ENCODE measurements at places on chromosomes 5 and 9.

- DNase-seq, result no peak
These were observed 56.3 kb upstream of the EXOC3 start for GRCh38 chr5:386432-387341.

- DNase-seq, result no peak
These were observed 73.3 kb downstream of the NTNG2 start for GRCh38 chr9:132235125-132235524.

DNA sequence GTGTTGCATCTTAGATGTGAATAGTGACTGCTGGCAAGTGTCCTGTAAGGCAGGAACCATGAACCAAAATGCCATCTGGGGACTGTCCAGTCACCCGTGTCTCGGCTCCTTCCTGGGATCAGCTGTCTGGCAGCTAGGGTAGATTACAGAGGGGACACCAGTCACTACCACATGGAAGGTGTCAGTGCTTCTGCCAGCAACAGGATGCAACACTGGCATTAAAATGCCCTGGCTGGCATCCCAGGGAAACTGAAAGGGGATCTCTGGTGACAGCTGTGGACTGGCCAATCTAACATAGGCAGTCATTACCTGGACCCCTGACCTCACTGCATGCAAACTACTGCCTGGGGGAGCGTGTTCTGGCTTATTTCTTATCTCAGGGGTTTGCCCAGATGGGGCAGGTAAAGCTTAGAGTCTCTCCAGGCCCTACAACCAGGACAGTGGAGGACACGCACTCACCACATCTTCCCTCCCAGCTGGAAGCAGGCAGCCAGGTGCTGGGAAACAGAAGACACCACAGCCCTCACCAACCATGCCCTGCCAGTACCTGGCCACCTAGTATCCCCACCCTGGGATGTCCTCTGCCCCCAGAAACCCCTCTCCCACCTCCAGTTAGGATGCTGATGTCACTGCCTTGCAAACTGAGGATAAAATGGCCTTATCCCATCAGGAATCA, 83.8 kb downstream of the SEMA4D start:
- DNase-seq, result no peak

DNA sequence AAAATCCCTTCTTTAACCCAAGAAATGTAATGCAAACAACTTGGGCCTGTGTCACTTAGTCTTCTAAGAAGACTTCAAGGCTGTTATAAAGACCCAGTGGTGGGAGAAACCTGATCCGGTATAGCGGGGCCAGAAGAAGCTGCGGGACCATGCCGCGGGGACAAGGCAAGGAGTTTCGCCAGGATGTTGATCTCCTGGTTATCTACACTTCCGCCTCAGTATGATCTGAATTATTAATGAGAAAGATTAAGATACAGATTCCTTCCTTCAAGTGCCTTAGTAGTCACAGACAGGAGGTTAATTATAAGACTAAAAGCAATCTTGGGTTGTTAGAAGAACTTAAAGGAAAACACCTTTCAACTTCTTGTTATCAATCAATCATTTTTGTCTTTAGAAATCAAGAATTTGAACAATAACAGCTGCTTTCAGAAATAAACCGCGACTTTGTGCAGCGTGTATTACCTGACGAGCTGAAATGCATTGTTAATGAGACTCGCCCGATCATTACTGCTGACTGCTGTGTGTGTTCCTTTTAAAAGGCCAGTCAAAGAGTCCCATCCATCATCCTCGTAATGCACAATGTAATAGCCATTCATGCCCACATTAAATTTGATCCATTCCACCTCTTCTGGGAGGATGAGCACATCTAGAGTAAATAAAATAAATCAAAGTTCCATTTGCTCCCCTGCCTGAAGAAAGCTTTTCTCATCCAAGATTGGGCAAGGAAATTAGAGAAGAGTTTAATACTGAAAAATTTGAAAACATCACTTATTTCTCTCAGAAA, 22.2 kb downstream of the ERAP1 start:
- no peak for DNase-seq

DNA sequence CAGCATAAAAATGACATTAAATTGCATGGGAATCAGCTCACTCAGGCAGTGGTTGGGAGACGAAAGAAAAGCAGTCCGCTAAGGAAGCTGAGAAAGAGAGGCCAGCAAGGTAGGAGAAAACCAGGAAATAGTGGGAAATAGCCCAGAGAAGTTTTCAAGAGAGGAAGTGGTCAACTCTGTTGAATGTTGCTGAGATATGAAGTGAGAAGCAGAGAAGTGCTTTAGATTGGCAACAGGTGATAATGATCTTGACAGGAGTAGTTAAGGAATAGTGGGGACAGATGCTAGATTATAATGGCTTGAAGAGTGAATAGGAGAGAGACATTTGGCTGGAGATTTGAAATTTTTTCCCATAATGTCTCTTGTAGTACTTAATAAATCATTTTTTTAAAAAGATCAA, 30.8 kb downstream of the CNTRL start:
- DNase-seq, result no peak

GRCh38 chr5:96483878-96484277, 50.8 kb upstream of the PCSK1 start:
- no peak for DNase-seq

- no peak for DNase-seq
These were observed 66.5 kb downstream of the PRDM6 start for GRCh38 chr5:123155446-123155960.

DNA sequence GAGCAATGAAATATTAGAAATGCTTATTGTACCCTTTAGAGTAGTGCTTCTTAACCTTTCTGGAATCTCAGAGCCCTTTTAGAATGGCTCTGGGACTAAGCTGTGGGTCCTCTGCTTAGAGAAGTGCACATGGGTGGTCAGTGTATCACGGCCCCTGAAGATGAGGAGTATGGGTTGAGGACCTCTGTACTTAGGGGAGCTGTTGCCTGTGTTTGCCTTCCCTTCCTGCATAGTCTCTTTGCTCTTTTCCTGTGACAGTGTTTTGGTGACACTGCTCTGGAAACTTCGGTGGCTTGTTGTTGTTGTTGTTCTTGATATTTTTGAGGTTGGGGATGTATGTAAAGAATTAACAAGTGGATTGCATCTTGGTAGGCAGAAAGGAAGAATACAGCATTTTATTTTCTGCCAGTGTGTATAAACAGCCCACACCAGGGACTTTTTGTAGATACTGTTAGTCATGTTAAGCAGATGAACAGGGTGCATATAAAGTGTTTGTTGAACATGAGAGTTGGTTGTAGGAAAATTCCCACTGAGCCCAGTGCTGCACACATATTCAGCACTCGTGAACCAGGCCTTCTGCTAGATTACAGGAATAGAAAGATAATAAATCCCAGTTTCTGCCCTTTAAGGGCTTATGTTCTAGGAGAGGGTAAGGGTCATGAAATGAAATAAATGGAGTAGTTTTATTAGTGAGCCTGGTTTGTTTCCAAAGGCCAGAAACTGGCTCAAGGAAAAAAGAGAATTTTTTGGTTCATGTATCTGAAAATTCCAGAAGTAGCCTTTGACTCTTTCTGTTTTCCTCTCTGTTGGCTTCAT, 199.7 kb downstream of the ARHGAP26 start:
- no peak for DNase-seq

DNA sequence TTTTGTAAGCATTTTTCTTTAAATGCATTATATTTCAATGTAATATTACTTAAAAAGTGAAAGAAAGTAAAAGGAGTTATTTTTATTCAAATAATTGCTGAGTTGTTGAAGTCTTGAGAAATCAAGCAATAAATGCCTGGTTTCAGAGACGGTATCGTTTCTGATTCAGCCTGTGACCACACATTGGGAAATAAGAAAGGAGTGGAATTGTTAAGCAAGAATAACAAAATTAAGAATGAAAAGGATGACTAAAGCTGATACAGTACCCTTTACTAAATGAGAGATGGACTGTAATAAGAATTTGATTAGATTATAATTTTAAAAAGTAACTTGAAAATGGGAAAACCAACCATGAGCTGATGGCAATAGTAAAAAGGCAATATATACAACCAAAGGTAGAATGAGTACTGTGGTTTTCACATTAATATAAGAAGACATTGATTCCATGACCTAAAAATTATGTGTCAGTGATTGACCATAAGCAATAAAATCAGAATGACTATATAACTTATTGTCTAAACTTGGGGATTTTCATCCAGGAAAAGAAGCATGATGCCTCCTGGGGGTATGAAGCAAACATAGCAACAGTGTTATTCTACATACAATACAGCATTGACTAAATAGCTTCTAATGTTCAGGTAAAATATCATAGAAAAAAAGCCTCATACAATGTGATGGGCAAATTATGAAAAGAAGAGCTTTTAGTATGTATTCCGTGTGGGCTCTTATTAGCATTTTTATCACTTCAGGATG, 101.9 kb upstream of the PRDM9 start:
- DNase-seq, result no peak

DNA sequence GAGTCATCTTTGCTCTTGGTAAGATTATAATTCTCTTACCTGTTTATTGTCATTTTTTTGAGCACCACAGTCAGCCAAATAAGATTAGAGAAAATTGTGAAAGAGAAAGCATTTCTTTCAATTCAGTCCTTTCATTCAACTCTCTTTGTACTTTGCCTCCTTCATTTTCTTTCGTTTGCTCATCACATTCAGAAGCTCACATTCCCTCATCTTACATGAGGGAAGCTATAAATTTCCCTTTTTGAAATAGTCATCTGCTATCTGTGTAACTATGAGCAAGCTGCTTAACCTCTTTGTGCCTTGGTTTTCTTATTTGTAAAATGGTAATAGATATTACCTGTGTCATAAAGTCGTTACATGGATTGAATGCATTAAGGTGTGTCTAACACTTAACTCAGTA, 41.4 kb downstream of the PAM start:
- DNase-seq, result no peak

DNA sequence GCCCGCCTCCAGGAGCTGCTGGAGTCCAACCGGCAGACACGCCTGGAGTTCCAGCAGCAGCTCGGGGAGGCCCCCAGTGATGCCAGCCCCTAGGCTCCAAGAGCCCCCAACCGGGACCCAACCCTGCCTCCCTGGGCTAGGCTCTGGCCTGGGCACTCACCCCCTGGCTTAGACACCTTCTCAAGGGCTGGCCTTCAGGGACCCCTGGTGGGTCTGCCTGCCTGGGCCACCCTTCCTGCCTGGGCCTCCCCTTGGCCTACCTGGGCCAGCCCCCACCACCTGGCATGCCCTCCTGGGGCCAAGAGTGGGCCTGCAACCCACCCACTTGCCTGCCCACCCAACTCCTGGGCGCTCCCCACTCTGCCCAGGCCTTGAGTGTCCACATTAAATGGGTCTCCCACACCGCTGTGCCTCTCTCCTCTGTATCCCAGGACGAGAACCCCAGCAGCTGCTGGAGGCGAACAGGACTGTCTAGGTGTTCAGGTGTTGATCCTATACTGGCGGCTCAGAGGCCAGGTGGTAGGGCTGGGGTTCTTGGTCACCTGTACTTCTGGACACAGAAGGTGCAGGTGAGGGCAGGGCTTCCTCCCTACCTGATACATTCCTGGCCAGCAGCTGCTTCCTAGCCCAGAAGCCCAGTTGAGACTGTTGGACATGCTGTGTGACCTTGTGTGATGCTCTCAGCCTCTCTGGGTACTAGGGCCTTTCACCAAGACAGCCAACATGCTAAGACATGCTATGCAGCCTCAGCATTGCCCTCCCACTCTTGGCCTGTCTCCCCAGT, 3.6 kb downstream of the BBLN start:
- no peak for DNase-seq

DNA sequence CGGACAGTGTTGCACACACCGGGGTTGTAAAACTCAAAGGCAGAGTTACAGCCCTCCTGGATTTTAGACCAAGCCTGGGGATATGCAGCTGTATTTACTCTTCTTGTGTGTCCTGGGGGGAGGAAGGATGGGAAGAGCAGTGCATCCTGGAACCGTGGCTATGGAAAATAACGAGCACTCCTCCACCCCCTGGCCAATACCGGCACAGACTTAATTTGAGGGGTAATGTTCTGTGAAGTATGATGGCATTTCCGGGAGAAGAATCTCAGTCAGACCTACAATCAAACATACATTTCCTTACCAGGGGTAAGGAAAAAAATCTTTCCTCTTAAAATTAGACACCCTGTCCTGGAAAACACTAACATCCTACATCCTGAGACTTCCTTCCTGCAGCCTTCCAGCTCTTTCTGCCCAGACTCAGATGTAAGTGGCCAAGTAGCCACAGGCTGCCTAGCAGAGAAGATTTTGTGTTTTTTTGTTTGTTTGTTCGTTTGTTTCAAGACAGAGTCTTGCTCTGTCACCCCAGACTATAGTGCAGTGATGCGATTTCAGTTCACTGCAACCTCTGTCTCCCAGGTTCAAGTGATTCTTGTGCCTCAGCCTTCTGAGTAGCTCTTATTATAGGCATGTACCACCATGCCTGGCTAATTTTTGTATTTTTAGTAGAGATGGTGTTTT, 11.0 kb upstream of the ERMP1 start:
- no peak for DNase-seq

DNA sequence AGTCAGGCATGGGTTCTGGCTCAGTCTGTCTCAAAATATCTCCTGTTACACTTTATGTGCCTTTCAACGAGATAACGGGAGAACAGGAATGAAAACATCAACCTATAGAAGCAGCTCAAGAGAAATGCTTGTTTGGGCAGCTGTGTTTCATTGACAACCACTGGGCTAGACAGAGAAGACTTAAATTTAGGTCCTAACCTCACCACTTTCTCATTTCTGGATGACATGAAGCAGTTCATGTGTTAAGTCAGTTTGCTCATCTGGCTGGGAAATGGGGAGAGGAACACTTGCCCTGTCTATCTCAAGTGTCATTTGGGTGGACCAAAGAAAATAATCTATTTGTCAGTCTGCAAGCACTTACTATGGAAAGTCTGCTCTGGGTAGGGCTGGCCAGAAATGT, 66.7 kb upstream of the PCA3 start:
- no peak for DNase-seq

DNA sequence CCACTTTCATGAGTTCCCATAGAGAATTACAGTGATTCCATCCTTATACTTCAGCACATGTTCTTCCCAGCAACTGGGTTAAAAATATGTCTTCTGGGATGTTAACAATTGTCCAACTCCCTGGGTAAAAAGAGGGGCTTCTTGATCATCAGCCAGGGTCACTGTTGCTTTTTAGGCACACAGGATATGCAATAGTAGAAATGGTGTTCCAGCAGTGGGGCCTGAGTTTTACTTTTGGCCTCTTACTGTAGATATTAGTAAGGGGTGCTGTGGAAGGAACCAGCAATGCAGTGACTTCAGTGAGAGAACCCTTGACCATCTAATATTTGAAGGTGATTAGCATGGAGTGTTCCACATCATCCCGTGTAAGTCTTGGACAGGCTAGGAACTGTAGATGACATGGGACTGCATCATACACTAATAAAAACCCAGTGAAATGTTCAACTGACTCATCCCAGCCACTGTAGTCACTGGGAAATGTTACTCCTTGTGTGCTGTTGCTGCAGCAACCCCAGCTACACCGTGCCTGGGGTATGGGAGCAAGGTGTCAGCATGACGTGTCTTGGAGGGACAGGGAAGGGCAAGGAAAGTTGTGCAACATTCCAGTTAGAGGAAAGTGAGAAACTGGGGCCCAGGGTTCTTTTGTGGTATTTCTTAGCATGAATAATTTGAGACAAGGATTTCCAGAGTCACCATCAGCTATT, 610.9 kb downstream of the RAB3C start:
- DNase-seq, result no peak

GRCh38 chr9:134472256-134472655, 146.0 kb downstream of the RXRA start:
- no peak for DNase-seq

All from activated T-cell treated with anti-CD3 and anti-CD28 coated beads for 48 hours (primary cell).